ENCODE measurements at places on chromosomes 7 and 10.

GRCh38 chr7:149228831-149229471 lies 10.5 kb upstream of the ZNF212 start:
- peaks cover 2% of the 10 kb centered on the region for H3K27me3 ChIP-seq
- no peak overlapping the region for H3K4me3 ChIP-seq
- no peak for DNase-seq
- H3K27ac ChIP-seq = no peak overlapping the region

DNA sequence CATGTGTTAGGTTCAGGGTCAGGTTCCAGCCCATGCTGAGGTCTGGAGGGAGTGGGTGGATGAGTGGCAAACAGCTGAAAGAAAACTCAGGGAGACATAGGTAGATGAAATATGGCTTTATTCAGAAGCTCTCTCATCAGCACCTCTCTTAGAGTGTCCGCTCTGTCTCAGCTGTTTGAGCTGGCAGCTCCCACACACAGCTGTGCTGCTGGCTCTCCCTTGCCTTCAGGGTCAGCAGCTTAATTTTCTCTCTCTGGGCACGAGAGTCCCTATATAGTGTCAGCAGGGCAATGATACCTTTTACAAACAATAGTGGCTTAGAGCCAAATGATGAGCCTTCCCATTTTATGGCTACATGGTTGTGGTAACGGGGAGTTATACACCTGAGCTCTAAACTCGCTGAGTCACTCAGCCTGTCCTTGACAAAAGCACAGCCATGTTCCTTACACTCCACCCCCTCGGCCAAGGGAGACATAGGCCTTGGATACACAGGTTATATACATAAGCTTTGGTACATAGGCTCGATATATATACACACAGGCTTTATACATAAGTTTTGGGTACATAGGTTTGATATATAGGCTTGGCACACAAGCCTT lies 10.4 kb downstream of the RNF133 start:
- no peak for DNase-seq
- H3K27ac ChIP-seq = no peak overlapping the region
- no peaks in the 10 kb centered on the region for H3K4me1 ChIP-seq
- H3K4me3 ChIP-seq = no peak overlapping the region

- peaks cover 8% of the 10 kb centered on the region for H3K27me3 ChIP-seq
- H3K36me3 ChIP-seq = no peaks in the 10 kb centered on the region
- no peak overlapping the region for H3K4me3 ChIP-seq
- no peak overlapping the region for H3K27ac ChIP-seq
Observed at GRCh38 chr10:96025566-96025965, 17.8 kb upstream of the CCNJ start.

DNA sequence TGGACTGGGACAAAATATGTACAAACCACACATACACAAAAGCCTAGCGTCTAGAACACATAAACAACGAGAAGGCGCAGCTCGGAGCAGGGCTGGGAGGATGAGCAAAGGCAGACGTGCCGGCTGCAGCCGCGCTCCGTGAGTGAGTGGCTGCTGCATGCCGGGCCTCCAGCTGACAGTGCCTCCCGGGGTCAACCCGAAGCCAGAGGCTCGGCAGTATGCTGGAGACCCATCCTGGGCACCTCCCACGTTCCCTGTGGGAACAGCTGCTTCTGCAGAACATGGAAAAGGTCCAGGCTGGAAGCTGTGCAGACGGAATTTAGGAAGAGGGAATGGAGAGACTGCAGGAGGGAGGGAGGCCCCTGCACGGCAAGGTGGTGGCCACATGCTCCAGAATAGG lies 3.6 kb upstream of the GPR146 start:
- H3K27ac ChIP-seq = peak overlapping the region; percentile 73
- H3K36me3 ChIP-seq = 0 out of 2 replicates have a peak, but pooled peaks cover 4% of the 10 kb centered on the region
- DNase-seq = peak; percentile 39

DNA sequence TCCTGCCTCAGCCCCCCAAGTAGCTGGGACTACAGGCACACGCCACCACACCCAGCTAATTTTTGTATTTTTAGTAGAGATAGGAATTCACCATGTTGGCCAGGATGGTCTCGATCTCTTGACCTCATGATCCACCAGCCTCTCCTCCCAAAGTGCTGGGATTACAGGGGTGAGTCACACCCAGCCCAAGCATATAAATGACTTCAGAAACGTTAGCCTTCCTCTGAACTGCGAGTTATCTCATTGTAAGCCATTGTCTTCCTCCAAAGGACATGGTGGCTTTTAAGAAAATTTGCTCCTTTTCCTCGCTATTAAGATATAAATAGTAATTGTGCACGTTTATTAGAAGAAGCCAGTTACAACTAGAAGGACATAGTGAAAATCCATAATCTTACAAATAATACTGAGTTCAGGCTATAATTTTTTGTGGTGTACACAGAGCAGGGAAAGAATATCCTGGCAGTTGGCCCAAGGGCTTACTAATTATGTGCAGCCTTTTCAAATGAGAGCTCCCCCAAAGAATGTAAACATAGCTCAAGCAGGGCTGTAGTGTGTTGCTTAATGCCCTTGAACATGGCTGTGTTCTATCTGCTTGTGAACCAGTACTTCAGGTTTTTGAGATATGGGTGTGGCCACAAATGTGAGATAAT lies 495.8 kb downstream of the PARD3 start:
- no peaks in the 10 kb centered on the region for H3K27me3 ChIP-seq
- H3K4me1 ChIP-seq = peaks cover 44% of the 10 kb centered on the region
- peak overlapping the region; percentile 65 for H3K4me3 ChIP-seq
- peaks cover 18% of the 10 kb centered on the region for H3K36me3 ChIP-seq
- peak; percentile 88 for DNase-seq
- H3K27ac ChIP-seq = peak overlapping the region; percentile 78

DNA sequence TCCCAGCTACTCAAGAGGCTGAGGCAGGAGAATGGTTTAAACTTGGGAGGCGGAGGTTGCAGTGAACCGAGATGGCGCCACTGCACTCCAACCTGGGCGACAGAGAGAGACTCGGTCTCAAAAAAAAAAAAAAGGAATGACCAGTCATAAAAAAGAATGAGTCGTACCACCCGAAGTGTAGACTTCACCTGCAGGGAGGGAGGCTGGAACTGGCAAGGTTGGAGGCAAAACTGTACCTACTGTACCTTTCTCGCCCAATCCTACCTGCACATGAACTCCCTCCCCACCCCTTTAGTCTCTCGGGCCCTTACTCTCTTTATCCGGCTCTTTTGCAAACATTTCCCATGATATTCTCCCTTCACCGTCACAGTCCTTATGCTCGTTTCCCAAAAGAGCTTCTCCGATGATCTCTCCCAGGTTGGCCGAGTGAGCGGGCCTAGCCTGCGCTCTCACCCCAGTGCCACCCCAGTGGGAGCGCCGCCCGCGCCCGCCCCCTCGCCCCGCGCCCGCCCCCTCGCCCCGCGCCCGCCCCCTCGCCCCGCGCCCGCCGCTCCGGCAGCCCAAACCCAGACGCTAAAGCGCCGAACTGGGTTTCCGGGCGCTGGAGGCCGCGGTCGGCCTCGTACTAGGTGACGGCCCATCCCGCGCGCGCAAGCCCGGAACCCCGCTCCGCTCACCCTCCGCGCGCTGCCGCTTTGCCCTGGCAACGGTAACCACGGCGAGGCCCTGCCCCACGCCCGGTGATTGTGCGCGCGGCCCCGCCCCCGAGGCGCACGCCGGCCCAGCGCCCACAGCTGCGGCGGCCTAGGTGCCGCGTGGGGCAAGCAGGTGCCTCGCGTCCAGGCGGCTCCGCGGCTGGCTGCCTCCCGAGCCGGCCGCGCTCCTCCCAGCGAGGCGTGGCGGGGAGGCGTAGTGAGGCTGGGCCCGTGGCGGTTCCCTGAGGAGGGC lies at the start of gene SMKR1:
Gene SMKR1, plus strand, starts transcription at position 772 of the 948 bp plus-strand sequence. CDS start 294 bp downstream, outside the sequence.
- H3K27ac ChIP-seq = no peak within 1 kb of the TSS
- H3K27me3 ChIP-seq = peaks cover 43% of the 10 kb centered on the region

- no peaks in the 10 kb centered on the region for H3K36me3 ChIP-seq
- H3K4me3 ChIP-seq = no peak overlapping the region
- no peaks in the 10 kb centered on the region for H3K4me1 ChIP-seq
- H3K27me3 ChIP-seq = peaks cover 40% of the 10 kb centered on the region
Observed at GRCh38 chr7:132681951-132682350, 105.7 kb upstream of the PLXNA4 start.

DNA sequence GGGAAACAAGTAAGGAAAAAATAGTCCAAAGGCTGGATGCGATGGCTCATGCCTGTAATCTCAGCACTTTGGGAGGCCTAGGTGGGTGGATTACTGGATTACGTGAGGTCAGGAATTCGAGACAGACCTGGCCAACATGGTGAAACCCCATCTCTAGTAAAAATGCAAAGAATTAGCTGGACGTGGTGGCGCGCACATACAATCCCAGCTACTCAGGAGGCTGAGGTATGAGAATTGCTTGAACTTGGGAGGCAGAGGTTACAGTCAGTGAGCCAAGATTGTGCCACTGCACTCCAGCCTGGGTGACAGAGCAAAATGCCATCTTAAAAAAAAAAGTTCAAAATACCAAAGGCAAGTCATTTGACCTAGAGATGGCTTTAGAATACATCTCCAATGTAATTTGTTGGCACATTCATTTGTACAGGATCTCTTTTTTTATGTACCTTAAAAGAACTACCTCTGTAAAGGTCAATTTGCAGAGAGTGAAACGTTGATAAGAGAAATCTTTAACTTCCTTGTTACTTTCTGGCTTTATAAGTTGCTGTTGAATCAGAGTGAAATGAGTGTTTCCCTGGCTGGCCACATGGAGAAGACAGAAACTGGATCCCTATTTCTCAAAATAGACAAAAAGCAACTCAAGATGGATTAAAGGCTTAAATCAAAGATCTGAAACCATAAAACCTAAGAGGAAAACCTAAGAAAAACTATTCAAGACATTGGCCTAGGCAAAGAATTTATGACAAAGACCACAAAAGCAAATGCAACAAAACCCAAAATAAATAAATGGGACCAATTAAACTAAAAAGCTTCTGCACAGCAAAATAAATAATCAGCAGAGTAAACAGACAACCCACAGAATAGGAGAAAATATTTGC lies 260.7 kb downstream of the KLF6 start:
- no peak overlapping the region for H3K4me3 ChIP-seq
- peaks cover 59% of the 10 kb centered on the region for H3K4me1 ChIP-seq
- no peaks in the 10 kb centered on the region for H3K27me3 ChIP-seq

GRCh38 chr10:36738738-36739431 lies 386.5 kb upstream of the ANKRD30A start:
- DNase-seq = no peak
- no peak overlapping the region for H3K27ac ChIP-seq
- H3K36me3 ChIP-seq = no peaks in the 10 kb centered on the region
- H3K4me3 ChIP-seq = no peak overlapping the region
- H3K27me3 ChIP-seq = no peaks in the 10 kb centered on the region

GRCh38 chr10:97687785-97688781 lies 1.0 kb upstream of the AVPI1 start:
- no peaks in the 10 kb centered on the region for H3K27me3 ChIP-seq
- peak overlapping the region; percentile 97 for H3K27ac ChIP-seq
- no peaks in the 10 kb centered on the region for H3K36me3 ChIP-seq
- peak overlapping the region; percentile 77 for H3K4me3 ChIP-seq
- DNase-seq = peak; percentile 88
- peaks cover 57% of the 10 kb centered on the region for H3K4me1 ChIP-seq

DNA sequence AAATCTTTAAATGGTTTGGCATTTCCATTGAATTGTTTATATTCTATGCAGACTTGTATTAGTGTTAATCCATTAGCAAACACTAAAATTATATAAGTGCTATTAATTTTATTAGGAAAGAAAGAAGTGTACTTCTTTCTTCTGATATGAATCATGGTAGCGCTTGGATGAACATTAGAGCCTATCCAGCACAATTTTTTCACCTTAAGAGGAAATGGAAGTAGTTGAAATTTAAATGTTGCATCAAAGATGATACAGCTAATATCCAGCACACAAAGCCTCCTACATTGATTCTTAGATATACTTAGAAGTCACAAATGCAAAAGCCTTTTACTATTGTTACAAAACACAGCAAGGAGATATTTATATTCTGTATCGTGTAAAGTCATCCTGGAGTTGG lies 174.5 kb downstream of the AHR start:
- no peak overlapping the region for H3K27ac ChIP-seq
- no peak overlapping the region for H3K4me3 ChIP-seq
- peaks cover 10% of the 10 kb centered on the region for H3K4me1 ChIP-seq
- no peaks in the 10 kb centered on the region for H3K27me3 ChIP-seq
- H3K36me3 ChIP-seq = peaks cover 5% of the 10 kb centered on the region

GRCh38 chr10:56633876-56634452 lies 272.9 kb upstream of the ZWINT start:
- no peak for DNase-seq
- no peak overlapping the region for H3K4me3 ChIP-seq
- no peak overlapping the region for H3K27ac ChIP-seq
- H3K27me3 ChIP-seq = no peaks in the 10 kb centered on the region
- no peaks in the 10 kb centered on the region for H3K36me3 ChIP-seq

GRCh38 chr7:52700349-52700748 lies 335.1 kb upstream of the POM121L12 start:
- DNase-seq = no peak
- no peaks in the 10 kb centered on the region for H3K27me3 ChIP-seq
- H3K4me3 ChIP-seq = no peak overlapping the region
- no peak overlapping the region for H3K27ac ChIP-seq

DNA sequence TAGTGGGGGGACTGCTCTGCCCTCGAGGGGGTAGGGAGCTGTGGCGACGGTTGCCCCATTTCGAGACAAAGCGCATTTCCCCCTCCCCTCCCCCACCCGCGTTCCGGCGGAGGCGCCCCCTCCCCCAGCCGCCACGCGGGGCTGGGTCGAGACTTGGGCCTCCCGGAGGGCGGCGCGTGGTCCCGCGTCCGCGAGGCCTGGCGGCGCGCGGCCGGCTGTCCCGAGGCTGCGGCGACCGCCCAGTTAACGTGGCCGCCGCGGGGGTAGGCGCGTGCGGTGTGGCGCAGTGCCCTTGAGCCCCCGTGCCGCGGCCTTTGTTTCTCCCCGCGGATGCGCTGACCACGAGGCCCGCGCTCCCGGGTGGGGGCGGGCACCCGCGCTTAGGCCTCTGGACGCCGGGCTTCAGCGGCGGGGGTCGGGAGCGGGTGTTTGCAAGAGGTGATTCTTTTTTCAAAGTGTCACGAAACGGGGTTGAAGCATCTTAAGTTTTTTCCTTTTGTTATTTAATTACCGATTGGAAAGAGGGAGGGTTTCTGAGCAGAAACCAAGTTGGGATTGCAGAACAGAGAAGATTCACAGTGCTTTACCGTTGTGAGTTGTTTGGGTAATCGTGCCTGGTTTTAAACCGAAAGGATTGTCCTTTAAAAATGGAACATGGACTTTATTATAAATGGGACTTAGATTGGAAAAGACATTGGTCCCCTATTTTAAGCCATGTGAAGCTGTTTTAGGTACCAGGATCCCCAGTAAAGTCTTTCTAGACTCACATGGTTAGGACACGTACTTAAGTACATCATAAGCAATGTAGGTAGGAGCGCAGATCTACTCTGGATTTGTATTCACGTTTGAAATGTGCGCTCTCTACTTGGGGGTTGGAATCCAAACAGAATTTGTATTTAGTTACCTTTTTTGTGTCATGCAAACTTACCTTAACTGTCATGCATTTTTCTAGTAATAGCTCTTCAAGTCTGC lies 760 bp downstream of the CBX3 start:
- peaks cover 73% of the 10 kb centered on the region for H3K36me3 ChIP-seq
- peak overlapping the region; percentile 88 for H3K27ac ChIP-seq
- peak overlapping the region; percentile 100 for H3K4me3 ChIP-seq
- DNase-seq = no peak
